ENCODE measurements at places on chromosomes 3 and 15. TPM values are rescaled to one million over a fixed set of nuclear protein-coding genes. Genes with fewer than 3 reads are reported as not detected.
A peak's percentile ranks its signal among the peaks of the same experiment; 100 is the strongest.

FRMD5 gene
- 6.7 TPM for total RNA-seq

AP3B2 gene
- 2.4 TPM for total RNA-seq

PLCB2 gene
- total RNA-seq = 43.4 TPM

PPM1L gene
- 10.0 TPM for total RNA-seq

GPR149 gene
- total RNA-seq = not detected

GRM2 gene
- 0.40 TPM for total RNA-seq

SEMA3G gene
- 38.3 TPM for total RNA-seq

RAD51 gene
- 0.53 TPM for total RNA-seq

DOCK3 gene
- 6.2 TPM for total RNA-seq

- DNase-seq = no peak
These were observed 54.7 kb upstream of the TRAK1 start for GRCh38 chr3:42036483-42036823.

DNA sequence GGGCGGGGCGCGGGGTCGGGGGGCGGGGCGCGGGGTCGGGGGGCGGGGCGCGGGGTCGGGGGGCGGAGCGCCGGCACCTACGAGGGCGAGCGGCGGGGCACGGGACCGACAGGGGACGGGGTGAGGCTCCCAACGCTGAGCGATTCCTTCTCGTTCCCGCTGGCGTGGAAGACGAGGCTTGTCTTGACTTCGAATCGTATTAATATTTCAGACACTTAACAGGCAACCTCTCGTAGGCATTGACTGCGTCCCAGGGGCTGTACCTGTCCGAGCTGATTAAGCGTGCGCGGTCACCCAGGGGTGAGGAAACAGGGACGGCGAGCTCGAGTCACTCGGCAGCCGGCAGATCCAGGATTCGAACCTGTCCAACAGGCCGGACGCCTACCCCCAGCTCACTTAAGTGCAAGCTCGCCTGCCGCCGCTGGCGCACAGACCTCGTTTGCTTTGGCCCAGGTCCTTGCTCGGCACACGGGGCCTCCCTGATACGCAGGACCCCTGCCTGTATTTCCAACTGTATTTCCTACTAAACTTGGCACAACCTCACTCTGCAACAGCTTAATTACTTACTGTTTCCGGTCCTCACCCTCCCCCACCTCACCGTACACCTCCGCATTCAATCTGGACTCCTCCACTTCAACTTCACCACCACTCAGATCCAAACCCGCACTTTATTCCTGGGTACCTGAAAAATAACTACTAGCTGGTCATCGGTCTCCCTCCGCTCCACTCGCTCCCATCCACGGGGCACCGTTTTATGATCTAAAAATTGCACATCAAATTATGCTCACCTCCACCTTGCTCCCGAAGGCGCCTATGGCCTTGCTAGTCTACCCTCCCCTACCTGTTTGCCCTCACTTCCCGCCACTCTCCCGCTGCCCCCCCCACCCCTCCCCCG lies 722 bp upstream of the ZXDC start:
- peak; percentile 82 for DNase-seq

DNA sequence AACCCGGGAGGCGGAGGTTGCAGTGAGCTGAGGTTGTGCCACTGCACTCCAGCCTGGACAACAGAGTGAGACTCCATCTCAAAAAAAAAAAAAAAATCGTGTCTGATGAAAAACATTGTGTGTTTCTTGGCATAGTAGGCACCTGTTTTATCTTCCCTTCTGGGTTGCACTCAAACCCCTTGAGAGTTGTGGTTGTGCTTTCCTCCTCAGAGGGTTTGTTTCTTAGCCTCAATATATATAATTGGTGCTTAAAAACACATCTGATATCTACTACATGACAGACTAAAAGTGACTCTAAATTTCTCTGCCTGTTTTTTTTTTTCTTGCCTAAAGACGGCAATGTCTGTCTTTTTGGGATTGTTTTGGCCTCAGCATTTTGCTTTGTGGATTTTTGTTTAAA lies 7.6 kb downstream of the NR1D2 start:
- no peak for DNase-seq

- peak; percentile 66 for DNase-seq
These were observed 617.5 kb downstream of the ZPLD1 start for GRCh38 chr3:103052236-103052830.

GRCh38 chr15:51814606-51815005 lies 14.8 kb upstream of the TMOD3 start:
- no peak for DNase-seq

GRCh38 chr3:43907508-43907858 lies 216.7 kb downstream of the ABHD5 start:
- no peak for DNase-seq

GRCh38 chr3:119401503-119402440 lies 61.6 kb downstream of the TMEM39A start:
- DNase-seq = no peak

DNA sequence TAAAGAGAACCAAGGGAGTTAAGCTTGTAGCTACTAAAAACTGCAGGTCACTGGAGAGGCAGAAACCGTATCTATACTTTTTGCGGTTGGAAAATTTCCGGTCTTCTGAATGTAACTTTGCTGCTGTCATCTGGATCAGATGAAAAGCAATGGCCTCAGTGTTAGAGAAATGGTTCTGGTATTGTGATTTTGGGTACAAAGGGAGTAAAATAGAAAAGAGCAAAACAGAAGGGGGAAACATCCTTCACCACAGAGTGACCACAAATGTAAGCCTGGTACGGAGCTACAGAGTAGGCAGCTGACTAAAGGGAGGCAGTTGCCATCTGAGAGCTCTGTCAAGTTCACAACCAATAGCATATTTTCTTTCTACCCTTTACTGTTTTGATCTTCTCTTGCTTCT lies 5.6 kb downstream of the CD96 start:
- no peak for DNase-seq

DNA sequence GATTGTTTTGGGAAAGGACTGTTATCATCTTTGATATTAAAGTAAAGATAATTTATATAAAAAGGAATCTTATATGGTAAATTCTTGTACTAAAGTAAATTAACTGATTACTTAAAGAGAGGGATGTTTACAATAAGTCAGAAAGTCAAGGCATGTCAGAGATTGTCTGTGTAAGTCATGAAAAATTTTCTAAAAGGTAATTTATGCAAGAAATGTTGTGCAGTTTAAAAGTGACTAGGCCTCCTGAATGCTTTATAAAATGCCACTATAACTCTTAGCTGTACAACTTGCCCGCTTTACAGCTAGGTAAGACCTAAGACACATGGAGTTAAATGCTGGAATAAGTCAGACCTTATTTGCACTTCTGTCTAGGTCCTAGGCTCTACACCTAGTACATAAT lies 692.9 kb downstream of the GBE1 start:
- no peak for DNase-seq

GRCh38 chr3:176362191-176362731 lies 835.0 kb downstream of the TBL1XR1 start:
- DNase-seq = no peak

- peak; percentile 73 for DNase-seq
These were observed 58.0 kb downstream of the CMTM8 start for GRCh38 chr3:32296251-32297204.

- no peak for DNase-seq
These were observed 1004.9 kb downstream of the FHIT start for GRCh38 chr3:60246361-60246760.

DNA sequence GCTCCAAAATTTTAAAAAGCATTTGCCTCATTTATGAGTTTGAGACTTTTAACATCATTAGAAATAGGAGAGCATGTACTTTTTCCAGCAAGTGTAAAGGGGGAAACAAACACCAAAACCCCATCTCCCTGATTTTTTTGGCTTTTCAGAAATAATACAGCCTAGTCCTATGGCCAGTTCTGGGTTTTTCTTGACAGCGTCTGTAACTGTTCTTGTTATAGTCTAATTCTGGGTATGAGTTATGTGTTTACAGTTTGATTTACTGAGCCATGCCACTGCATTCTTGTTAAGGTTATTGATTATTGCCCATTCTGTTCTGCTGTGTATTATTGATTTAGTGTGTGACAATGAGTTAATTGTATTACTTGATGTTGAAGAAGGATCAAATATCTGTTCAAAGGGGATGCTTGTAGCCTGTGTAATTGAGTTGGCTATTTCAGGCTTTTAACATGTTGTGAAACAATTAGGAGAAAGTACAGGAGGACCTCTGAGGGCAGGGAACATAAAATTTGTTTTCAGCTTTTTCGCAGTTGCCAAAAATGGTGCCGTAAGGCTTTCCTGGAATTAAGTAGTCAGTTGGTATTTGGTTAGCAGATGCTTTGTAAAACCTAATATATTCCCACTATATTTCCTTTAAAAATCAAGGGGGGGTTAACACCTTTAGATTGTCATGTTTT lies 46.1 kb downstream of the MBNL1 start:
- DNase-seq = no peak

DNA sequence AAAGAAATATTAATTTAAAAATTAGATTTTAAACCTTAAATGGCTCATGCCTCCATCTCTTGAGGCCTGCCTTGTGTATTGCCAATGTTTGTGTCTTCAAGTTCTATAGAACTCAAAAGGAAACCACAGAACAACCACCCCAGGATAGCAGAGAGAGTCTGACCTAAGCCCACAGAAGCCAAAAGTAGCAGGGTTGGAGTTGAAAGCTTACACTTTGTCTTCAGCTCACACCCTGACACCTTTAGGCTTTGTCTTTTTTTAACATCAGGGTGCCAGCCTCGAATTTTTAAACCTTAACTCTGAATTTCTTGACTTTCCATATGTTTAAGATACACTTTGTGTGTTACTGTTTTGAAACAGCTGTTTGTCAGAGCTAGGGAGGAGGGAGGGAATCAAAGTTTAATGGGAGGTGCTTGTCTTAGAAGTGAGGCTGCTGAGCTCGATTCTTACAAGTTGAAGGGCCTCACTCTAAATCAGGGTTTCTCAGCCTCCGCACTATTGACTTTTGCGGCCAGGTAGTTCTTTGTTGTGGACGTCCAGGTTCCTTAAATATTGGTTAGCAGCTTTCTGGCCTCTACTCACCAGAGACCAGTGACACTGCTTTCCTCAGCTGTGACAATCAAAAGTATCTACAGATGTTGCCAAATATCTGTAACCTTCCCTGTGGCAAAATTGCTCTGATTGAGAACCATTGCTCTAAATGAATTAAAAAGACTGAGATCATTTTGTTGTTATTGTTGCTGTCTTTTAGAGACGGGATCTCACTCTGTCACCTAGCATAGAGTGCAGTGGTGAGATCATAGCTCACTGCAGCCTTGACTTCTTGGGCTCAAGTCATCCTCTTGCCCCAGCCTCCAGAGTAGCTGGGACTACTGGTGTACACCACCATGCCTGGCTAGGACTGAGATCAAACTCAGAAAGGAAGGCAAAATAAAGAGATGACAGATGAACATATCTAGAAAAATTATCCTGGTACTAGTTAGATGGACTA lies 139.2 kb upstream of the EOMES start:
- no peak for DNase-seq

DNA sequence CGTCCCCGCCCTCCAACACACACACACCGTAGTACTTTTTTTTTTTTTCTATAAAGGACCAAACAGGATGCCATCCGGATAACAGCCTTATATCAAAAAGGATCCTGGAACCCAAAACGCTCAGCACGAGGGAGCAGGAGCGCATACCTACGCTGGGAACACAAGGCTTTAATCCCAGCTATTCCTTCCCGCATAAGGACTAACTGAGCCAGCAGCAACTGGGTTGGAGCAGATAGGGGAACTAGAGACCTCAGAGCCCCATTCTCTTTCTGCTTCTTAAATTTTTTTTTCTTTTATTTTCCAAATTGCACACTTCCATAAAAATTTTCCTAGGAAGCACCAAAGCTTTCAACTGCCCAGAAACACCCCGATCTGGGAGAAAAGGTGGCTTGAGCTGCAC lies 1.3 kb downstream of the TRANK1 start:
- no peak for DNase-seq

GRCh38 chr3:42640771-42641370 lies 12.6 kb upstream of the ZBTB47 start:
- no peak for DNase-seq

DNA sequence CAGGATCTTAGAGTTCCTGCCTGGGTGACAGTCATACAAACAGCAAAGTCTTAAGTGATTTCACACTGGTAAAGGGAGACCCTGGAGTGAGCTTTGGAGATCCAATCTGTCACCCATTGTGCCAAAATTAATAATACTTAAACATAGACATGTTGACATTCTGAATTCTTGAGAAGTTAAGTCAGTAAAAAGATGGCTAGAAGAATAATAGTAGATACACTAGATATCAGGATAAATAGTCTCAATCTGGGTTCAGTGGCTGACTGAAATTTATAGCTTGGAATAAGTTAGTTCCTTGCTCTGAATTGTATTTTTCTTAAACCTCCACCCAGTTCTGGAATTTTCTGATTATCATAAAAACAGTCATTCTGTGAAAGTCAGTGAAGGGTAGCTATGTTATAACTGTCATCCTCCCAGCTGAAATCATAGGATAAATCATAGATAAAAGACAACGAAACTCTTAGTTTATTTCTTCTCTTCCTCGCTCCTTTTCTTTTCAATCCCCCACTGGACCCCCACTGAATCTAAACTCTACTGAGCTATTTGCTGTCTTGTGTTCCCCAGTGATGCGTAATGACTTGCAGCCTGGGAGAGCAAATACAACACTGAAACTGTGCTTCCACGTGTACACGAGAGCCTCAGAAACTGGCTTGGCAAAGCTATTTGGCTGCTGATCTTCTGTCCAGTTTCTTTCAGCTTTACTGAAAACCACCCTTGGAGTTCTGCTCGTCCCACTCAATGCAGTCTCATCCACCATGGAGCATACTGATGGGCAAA lies 175.4 kb upstream of the TP63 start:
- DNase-seq = no peak
